Astrocyte of the spinal cord (primary cell): ENCODE measurements at places on chromosomes 4 and X.
A peak's percentile ranks its signal among the peaks of the same experiment; 100 is the strongest.

GRCh38 chr4:182212211-182212761 lies 30.9 kb upstream of the TENM3 start:
- peak; percentile 63 for DNase-seq

DNA sequence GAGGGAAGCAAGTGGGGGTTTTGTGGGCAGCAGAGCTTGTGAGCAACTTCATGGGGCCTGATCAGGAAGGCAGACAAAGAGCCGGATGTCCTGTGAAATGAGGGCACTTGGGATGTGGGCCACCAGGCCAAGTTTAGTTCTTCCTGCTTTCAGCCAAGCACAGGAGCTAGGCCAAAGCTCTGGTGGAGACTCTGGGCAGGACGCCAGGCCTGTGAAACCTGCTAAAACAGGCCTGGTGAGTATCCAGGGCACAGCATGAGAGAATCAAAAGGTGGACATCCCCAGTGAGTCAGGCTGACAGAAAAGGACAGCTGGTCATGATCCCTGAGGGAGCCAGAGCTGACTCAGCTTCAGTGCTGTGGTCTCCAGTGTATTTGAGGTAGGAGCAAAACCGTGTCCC lies 95.7 kb downstream of the NPNT start:
- peak; percentile 91 for DNase-seq

DNA sequence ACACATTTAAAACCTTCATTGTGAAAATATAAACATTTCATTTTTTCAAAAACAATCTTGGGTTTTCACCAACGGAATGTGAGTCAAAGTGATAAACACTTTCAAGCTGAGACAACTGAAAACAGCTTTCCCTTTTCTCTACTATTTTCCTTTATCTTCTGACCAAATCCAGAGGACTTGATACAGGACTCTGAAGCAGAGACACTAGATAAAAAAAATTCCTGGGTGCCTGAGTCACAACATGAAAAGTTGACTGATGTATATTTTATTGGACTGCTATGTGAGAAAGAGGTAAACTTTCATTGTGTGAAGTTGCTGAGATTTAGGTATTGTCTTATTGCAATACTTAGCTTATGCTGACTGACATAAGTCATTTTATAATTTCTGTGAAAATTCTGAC lies 411.2 kb downstream of the SPOCK3 start:
- DNase-seq, result no peak

GRCh38 chrX:68915778-68916177 lies 87.0 kb downstream of the EFNB1 start:
- no peak for DNase-seq

- DNase-seq, result peak; percentile 58
These were observed 41.7 kb downstream of the ATP11C start for GRCh38 chrX:139890991-139891700.

- DNase-seq, result no peak
These were observed 134.4 kb upstream of the INTU start for GRCh38 chr4:127498366-127498765.
